Activated CD4-positive, alpha-beta T cell treated with anti-CD3 and anti-CD28 coated beads for 1 hour (primary cell): ENCODE measurements at places on chromosomes 2 and 18.

DNA sequence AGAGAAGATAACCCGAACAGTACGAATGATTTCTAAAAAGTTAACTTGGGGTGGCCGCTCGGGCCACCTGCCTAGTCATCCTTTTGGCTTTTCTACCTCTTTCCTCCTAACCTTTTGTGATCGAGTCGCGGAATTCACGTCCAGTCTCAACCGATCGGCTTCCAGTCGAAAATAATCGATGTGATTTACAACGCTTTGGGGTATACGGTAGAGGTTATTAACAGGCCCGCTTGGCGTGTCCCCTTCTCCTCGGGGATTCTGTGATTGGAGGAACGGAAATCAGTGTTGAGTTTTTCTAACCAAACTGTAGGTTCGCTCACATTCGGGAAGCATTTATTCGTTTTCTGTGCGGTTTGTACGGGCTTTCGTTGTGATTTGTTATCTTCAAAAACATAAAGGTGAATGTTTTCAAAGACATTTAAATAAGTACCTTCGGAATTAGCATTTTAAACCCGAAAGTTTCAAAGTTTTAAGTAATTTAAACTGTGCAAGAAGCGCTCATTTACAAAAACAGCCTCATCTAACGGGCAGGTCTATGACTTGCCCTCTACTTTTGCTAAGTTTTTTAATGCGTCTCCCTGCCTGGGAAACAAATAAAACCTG, 588 bp upstream of the FOXI3 start:
- no peak for DNase-seq

- DNase-seq, result no peak
Measured at GRCh38 chr2:86366651-86367498, 29.4 kb upstream of the REEP1 start.

DNA sequence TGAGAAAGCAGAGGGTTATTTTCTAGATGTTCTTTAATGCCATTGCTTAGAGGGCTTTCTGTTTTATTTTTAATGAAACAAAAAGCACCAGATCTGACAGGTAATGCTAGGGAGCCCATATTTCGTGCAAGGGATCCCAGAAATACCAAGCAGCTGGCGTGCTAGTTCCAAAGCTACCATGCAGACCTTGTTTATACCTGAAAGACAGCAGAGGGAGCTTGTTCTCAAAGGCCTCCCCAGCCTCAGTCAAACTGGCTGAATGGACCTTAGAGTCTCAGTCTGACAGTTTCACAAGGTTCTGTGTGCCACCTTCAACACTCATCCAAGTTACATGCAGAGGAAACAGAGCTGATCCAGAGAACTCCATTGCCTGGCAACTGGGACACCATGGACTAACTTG, 48.6 kb downstream of the GALNT14 start:
- DNase-seq, result no peak

- no peak for DNase-seq
Measured at GRCh38 chr2:189951791-189952535, 110.6 kb downstream of the MSTN start.

DNA sequence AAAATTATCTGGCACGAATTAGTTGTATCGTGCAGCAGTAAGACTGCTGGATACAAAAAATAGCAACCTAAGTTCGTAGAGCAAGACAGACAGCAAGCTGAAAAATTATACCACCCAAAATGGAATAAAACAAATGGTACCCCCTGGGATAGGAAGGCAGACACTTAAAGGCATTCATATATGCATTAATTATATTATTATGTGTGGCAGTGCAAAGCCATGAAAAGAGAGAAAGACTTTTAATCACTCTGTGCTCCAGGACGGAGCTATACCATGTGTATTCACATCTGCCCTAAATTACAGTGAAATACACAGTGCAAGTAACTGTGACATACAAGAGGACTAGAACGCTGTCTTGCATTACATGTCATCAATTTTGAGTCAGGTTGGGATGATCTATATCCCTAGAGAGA, 235.9 kb downstream of the GULP1 start:
- DNase-seq, result no peak

GRCh38 chr2:45709137-45709536, 57.7 kb downstream of the PRKCE start:
- no peak for DNase-seq

DNA sequence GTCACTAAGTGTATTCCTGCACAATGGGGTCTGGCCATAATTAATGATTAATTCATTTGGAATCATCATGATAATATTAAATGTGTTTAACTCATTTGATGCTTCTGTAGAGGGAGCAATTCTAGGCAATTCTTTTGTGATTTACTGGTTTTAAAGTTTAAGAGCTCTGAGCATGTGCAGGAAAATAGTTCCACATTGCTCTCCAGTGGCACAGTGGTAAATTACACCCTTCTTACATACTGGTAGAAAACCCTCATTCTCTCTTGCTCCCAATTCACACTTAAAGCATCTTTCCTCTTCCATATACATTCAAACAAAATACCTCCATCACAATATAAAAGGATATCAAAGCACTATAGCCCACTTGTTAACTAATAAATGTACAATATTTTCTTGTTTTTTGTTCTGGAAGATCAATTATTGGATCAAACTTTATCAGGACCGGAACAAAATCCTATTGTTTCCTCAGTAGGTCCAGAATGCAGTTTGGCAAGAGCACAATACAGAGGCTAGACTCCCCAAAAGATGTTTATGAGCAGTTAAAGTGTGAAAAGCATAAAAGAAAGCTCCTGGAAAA, 844.3 kb downstream of the MBD2 start:
- no peak for DNase-seq

DNA sequence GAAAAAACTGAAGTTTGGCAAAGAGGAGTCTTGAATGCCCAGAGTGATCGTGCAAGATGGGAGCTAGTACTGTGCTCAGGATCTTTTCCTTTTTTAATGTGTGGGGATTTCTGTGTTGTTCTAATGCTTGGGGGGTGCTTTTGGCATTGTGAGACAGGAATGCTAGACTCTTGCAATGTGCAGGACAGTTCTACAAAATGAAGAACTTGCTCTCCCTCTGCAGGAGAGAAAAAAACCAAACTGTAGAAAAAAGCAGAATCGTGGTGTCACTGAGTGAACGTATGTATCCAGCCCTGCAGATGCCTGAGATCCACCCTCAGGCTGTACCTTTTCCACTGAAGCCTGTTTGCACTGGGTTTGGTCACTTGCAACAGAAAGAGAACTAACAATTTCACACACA, 12.1 kb upstream of the TTC39C start:
- DNase-seq, result no peak

GRCh38 chr18:44795241-44795640, 114.6 kb downstream of the SETBP1 start:
- no peak for DNase-seq

DNA sequence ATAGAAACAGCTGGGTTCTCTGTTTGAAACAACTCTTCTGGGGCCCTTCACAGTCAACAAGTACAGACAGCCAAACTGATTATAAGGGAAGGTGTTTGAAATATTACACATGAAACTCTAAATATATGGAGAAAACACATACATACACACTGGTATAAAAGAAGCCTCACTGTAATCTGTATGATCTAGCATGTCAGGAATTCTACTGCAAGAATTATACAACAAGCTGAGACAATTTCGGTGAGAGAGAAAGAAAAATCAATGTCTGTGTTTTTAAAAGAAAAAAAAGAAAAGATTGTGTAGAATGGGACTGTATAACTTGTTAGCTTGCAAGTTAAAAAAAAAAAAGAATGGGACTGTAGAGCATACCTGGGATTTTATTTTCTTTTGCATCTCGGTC, 26.3 kb downstream of the IRS1 start:
- DNase-seq, result no peak

DNA sequence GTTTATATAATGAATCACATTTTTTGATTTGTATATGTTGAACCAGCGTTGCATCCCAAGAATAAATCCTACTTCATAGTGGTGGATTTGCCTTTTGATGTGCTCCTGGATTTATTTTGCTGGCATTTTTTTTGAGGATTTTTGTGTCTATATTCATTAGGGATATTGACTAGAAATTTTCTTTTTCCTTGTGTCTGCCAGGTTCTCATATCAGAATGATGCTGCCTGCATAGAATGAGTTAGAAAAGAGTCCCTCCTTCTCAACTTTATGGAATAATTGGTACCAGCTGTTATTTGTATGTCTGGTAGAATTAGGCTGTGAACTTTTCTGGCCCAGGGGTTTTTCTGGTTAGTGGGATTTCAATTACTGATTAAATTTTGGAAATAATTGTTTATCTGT, 457.4 kb upstream of the DSEL start:
- DNase-seq, result no peak

- DNase-seq, result no peak
Measured at GRCh38 chr2:73516033-73516432, 126.2 kb downstream of the NAT8 start.

DNA sequence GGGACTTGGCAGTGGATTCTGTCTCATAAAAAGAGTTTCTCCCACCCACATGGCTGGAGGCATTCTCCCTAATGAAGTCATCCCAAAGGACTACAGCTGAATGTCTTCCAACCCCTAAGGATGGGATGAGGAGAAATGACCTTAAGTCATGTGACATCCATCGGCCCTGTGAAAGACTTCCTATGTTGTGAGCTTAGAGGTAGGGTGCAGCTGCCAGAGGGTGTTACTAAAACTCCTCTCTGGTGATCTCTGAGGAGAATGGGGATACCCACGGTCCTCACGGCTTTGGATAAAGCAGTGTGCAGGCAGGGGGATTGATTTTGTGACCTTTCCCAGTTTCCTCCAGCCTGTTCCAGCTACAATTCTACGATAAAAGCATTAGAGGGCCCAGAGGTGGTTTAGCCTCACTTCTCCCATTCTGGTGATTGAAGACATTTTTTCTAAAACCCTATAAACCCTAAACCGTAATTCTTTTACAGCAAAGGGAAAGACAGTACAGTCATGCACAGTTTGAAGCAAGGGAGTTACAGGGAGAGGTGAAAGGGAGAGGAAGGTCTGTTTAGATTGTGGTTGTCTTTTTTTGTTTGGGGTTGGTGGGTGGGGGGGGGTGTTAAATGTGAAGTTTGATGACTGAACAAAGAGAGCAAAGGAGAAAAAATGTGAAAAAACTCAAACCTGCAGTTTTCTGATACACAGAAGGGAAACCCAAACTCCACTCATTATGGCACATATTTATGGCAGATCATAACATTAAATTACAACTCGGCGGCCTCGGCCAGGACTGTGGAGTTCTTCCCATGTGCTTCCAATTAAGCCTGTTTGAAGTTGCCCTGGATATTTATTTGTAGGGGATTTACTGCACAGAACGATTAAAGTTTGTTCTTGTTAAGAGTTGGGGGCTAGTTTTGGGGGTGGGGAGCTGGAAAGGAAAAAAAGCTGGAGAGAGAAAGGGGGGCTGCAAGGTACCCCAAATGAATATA, 26.6 kb upstream of the SLC14A2 start:
- no peak for DNase-seq

GRCh38 chr18:5709476-5710095, 165.8 kb upstream of the EPB41L3 start:
- no peak for DNase-seq

- no peak for DNase-seq
Measured at GRCh38 chr18:59231114-59231513, 11.2 kb downstream of the GRP start.
